ENCODE measurements at places on chromosomes 1 and 21.

DNA sequence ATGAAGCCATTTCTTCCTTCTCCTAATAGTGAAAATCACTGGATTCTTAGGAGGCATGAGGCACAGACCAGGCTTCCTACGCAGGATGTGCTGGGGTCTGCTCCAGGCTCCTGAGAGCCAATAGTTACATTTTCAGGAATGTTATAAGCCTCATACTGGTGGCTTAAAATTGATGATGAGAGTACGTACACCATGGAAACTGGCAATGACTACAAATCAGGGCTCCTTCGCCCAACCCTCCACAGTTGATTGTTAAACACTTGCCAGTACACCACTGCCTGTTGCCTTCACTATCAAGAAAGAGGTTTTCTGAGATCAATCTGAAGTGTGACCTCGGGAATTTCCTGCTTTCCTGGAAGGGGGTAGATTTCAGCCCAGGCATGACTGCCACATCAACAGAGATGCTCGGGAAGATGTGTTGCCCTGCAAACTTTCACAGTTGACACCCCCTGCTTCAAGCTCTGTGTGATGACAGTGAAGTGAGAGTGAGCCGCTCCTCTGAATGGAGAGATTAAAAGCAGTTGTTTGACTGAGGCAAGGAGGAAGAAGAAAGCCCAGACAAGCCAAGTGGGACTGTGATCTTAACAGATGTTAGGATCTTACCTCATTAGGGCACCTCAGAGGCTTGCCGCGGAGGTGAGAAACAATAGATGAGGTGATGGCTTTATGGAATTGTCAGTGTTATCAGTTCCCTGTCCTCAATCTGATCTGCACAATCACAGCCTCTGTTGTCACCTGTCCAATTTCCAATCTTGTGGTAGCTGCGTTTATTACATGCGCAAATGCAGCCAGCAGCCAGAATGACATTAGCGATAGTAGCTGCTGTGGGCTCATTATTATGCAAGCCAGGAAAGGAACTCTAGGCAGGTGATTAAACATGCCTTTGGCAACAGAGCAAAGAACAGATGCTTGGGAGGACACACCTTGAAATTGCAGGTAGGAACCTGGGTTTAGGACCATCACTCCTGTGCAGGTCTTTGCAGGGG, 277.3 kb downstream of the KAZN start:
- DNase-seq, result no peak

- no peak for DNase-seq
These were observed 10.7 kb downstream of the APP start for GRCh38 chr21:26159869-26160268.

GRCh38 chr21:34736116-34736874, 67.5 kb downstream of the CLIC6 start:
- DNase-seq, result no peak

GRCh38 chr1:28751315-28752060, 14.7 kb downstream of the YTHDF2 start:
- no peak for DNase-seq

- no peak for DNase-seq
These were observed 59.5 kb downstream of the CDK18 start for GRCh38 chr1:205563927-205564441.

- no peak for DNase-seq
These were observed 6.9 kb upstream of the ADAR start for GRCh38 chr1:154614901-154615300.

DNA sequence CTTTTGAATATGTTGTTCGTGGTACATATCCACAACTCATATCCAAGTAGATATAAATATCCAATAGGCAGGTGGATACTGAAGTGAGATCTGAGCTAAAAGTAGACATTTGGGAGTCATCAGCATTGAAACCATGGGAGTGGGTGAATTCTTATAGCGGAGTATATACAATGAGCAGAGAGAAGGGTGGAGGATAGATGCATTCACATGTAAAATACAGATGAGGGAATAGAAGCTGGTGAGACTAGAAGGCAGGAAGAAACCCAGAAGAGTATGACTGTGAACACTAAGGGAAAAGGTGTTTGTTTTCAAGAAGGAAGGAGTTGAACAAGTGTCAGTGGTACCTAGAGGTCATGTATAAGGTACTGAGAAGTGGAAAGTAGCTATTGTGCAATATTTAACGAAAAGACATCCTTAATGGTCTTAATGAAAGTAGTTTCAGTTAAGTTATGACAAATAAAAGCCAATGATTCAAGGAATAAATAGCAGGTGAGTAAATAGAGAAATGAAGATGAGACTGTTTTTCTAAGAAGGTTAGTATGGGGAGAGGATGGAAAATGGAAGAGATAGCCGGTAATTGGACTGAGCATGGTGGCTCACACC, 181.6 kb upstream of the CACYBP start:
- no peak for DNase-seq

DNA sequence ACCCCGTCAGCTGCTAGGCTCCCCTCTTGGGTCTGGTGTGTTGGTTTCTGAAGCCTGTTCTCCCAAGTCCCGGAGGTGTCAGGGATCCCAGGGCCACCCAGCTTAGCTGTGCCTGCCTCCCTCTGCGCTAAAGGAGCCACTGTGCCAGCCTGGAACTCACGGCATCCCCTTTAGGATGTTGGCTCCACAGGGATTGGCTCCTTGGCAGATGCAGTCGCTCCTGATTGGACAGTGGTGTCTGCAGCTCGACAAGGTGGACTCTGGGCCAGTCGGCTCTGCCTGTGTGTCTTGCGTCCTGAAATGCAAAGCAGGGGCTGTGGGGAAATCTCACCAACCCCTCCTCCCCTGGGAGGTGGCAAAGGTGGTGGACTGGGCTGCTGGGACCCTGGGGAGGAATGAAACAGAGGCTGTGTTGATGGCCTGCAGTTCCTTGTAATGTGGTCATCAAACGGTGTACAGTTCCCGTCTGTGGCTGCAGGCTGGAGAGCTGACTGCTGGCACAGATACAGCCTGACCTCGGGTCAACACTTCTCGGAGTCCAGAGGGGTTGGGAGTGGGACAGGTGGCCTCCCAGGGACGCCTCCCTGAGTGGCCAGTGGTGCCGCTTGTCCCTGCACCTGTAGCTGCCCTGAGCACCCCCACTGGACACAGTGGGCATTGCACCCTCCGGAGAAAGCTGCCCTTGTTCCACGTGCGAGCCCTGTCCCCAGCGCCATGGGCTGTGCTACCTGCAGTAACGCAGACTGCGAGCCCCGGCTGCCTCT, 11.5 kb upstream of the KCNAB2 start:
- DNase-seq, result no peak

- DNase-seq, result no peak
These were observed 10.1 kb downstream of the TMCC2 start for GRCh38 chr1:205237526-205238484.

DNA sequence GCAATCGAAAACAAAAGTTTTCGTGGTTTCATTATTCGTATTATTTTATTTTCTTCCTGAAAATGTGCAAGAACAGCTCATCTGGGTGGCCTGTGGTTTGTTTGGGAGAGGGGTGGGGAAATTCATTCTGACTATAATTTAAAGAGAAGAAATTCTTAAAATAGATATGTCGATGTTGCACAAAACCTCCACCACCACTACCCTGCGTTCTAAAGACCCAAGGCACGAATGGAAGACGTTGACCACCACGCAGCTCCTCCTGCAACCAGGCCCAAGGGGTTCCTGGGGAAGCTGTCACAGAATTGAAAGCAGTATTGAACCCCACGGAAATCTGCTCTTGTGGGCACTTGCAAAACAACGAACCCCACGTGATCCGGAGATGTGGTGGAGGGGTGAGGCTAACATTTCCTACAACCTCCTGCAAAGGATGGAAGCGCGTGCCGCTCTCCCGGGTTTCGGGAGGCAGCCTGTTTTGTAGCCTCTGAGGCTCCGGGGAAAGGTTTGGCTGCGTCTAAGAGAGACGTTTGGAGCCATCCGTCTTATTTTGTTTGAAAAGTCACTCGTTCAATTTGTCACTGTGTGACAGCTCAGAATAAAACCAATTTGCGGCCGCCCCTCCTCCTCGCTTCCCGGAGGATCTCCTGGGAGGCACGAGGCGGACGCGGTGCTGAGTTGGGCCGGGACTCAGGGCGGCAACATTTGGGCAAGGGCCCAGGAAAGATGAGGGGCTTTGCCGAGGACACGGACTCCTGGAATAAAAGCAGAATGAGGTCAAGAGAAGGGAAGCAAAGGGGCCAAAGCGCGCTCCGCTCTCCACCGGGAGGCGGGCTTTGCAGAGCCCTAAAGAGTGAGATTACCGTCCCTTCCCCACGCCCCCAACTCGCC, 810 bp upstream of the HLX start:
- no peak for DNase-seq

- DNase-seq, result no peak
These were observed 79.5 kb downstream of the DISP1 start for GRCh38 chr1:222894331-222894730.

- DNase-seq, result no peak
These were observed 13.0 kb upstream of the AHCYL1 start for GRCh38 chr1:109971559-109971958.

- no peak for DNase-seq
These were observed 27.3 kb downstream of the COG2 start for GRCh38 chr1:230669543-230669942.

- no peak for DNase-seq
These were observed 5.1 kb downstream of the AHCYL1 start for GRCh38 chr1:109989506-109990301.

- no peak for DNase-seq
These were observed 251.4 kb upstream of the SNX7 start for GRCh38 chr1:98410082-98410481.

GRCh38 chr21:39601187-39601928, 11.4 kb upstream of the B3GALT5 start:
- DNase-seq, result no peak

DNA sequence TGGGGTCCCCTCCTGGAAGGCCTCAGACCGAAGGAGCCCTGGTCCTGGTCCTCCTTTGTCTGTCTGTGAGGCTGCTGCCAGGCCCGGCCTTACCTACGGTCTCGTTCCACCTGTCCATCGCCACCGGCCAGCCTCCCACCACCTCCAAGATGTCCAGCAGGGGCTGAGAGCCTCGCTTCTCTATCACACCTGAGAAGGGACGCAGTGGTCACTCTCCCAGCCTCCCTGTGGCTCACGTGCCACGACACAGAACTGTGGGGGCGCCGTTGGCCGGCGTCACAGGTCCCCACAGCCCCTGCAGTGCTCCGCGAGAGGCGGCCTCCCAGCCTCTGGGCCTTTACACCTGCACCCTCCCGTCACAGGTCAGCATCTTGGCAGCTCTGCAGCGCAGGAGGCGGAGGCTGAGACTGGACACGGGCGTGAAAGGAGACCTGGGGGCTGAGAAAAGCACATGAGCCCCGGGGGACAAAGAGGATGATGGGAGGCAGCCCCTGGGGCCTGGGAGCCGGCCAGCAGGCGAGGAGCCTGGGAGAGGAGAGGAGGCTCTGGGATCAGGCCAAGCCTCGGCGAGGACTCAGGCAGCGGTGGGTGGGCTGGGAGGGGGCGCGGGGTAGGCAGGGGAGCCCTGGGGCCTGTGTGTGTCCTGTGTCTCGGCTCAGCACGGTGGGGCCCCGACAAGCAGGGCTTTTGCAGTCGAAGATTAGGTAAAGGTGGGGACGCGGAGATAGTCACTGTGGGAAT, 20.5 kb downstream of the PRXL2B start:
- no peak for DNase-seq

DNA sequence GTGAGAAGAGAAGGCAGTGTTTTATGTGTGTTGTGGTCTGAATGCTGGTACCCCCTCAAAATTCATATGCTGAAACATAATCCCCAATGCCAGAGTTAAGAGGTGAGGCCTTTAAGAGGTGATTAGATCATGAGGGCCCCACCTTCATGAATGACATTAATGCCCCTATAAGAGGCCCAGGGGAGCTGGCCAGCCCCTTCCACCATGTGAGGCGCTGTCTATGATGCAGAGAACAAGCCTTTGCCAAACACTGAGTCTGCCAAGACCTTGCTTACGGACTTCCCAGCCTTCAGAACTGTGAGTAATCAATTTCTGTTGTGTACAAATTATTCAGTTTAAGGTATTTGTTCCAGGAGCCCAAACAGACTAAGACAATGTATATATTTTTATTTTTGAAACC, 20.2 kb downstream of the CAPZB start:
- no peak for DNase-seq

- DNase-seq, result no peak
These were observed 156.6 kb downstream of the GREM2 start for GRCh38 chr1:240455228-240455821.

DNA sequence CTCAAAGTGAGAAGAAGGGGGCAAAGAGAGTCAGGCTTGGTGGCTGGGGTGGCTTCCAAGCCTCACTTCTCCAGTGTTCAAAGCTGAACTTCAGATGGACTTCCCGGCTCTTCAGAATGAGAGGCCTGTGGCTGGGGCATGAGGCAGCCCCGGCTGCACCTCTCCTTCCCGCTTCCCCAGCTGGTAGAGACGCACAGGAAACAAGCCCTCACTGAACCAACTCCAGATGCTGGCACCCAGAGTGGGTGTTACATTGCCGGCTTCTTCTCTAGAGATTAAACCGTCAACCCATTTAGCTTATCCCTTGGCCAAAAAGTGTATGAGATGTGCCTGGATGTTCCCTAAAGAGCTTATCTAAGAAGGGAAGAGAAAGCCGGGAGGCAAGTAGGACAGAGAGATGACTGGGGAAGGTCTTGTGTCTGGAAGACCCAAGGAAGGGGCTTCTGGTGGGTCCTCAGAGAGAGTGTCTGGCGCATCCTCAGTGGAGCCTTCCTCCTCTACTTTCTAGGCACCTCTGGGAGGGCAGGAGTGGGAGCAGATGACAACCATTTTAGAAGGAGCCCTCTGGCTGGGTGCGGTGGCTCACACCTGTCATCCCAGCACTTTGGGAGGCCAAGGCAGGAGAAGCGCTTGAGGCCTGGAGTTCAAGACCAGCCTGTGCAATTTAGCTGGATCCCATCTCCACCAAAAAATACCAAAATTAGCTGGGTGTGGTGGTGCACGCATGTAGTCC, 2.0 kb downstream of the ADAMTSL4 start:
- no peak for DNase-seq

DNA sequence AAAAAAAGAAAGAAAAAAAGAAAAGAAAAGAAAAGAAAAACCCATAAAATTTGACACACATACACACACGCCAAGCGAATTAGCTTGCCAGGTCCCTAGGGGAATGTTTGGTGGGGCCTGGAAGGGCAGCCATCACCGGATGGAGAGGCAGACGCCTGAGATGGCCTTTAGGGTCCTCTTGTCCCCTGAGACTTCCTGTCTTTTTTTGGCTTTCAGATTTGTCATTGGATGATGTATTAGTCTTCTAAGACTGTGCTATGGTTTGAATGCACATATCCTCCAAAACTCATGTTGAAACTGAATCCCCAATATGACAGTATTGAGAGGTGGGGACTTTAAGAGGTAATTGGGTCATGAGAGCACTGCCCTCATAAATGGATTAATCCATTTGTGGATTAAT, 211.8 kb downstream of the TOMM20 start:
- no peak for DNase-seq

- no peak for DNase-seq
These were observed 2.3 kb downstream of the SPEN start for GRCh38 chr1:15849775-15850324.

- DNase-seq, result no peak
These were observed 17.1 kb upstream of the PRRC2C start for GRCh38 chr1:171468120-171468750.

GRCh38 chr1:59638231-59638711, 176.5 kb upstream of the HOOK1 start:
- DNase-seq, result no peak
